ENCODE measurements at places on chromosomes 5 and 9.

DNA sequence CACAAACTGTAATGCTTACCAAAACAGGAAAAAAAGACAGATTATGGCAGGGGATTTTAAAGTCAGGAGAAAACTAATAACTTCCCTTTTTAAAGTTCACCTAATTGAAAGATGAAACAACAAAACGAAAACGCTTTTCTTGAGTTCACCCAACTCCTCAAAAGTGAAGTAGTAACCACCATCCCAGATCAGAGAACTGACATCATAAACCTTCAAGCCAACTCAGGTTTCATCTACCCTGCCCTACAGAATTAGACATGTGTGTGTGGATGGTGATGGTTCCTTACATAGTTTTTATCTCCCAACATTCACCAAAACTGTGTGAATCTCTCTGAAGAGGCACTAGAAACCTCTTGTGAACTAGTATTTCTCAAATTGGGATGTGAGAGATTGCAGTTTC lies 195.2 kb upstream of the PTGER4 start:
- DNase-seq = no peak

DNA sequence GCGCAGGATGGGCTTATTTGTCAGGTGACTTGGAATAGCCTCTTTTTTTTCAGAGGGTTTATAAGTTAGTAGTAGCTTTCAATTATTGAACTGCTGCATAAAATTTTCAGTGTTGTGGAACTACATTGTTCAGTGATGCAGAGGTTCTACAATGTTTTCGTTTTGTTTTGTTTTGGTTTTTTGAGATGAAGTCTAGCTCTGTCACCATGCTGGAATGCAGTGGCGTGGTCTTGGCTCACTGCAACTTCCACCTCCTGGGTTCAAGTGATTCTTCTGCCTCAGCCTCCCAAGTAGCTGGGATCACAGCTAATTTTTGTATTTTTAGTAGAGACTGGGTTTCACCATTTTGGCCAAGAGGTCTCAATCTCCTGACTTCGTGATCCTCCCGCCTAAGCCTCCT lies 22.0 kb downstream of the NUP188 start:
- no peak for DNase-seq

- DNase-seq = no peak
These were observed 1.7 kb upstream of the PSAT1 start for GRCh38 chr9:78295177-78295575.

DNA sequence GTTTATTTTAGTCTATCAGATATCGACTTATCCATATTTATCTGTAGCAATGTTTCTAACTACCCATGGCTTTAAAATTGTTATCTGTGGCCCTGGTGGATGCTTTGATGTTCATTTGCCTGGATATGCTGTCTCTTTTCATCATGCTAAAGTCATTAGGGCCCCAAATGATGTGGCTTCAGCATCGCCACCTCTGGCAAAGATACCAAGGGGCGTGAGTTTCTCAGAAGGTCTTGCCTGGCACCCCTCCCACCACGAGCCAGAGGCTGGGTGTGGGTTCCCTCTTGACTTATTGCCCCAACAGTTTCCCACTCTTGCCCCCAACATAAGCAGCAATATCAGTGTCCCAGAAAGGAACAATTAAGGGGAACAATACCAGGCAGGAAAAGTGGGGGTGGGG lies 5.4 kb downstream of the ROPN1L start:
- DNase-seq = no peak

DNA sequence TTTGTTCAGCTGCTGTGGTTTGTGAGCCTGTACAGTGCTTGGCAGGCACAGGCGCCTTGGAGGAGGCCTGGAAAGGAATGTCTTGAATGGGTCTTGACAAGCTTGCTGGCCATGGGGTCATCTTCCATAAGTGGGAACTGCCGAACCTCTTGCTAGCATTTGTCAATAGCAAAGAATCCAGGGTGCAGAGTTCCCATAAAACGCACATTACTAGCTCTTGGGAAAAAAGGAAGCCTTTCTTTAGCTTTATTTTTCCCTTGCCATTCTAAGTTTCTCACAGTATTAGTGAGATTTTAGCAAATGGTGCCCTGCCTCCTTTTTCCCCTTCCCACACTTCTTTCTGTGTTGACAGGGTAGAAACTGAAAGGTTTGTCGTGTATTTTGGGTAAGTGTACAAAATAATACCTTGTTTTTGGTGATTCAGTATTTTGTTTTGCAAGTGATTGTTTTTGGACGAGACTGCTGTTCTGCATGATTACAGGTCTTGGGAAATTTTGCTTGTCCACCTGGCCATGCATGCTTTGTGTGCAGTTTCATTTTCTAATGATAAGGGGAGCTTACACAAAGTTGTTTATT lies 82.0 kb downstream of the ADGRV1 start:
- DNase-seq = no peak

DNA sequence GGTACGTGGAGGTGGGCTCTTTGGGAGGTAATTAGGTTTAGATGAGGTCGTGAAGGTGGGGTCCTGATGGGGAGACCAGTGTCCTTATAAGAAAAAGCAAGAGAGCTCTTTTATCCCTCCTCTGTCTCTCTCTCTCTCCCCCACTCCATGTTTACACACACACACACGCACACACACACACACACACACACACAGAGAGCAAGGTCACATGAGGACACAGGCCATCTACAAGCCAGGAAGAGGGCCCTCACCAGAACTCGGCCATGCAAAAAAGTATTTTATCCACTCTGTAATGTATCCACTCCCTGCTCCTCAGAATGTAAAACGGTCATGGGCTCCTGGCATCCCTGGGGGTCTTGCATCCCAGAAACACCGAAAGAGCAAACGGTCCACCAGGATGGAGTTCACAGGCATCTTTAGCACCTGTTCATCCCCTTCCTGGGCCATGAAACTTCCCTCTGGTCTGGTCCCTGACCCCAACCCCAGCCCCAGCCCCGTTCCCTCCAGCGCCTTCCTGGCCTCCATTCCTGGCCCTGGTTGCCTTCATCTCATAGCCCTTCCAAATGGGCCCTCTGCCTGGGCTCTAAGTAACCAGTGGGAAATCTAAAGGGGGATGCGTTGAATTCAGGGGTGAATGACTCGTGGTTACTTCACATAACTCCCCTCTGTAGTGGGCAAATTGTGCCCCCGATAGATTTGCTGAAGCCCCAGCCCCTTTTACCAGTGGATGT lies 88.8 kb downstream of the NSUN2 start:
- no peak for DNase-seq

GRCh38 chr5:154415114-154415513 lies 30.7 kb upstream of the SAP30L start:
- DNase-seq = no peak

GRCh38 chr5:15285901-15286583 lies 213.9 kb upstream of the FBXL7 start:
- DNase-seq = no peak

GRCh38 chr5:72205431-72206009 lies 98.2 kb downstream of the MAP1B start:
- DNase-seq = no peak

- no peak for DNase-seq
These were observed 654 bp upstream of the TUT7 start for GRCh38 chr9:86354818-86355309.

DNA sequence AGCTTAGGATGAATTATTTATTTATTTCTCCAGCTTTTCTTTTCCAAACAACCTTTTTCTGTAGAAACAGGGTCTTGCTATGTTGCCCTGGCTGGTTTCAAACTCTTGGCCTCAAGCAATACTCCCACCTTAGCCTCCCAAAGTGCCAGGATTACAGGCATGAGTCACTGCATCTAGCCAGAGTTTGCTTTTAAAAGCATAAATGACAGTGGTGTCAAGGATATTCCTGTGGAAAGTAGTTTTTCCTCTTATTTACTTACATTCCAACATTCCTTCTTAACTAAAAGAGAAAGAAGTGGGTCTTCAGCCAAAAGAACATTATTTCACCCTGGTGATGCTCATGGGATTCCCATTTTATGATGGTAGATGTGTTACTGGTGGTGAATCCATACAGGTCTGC lies 62.4 kb downstream of the GRIA1 start:
- no peak for DNase-seq

DNA sequence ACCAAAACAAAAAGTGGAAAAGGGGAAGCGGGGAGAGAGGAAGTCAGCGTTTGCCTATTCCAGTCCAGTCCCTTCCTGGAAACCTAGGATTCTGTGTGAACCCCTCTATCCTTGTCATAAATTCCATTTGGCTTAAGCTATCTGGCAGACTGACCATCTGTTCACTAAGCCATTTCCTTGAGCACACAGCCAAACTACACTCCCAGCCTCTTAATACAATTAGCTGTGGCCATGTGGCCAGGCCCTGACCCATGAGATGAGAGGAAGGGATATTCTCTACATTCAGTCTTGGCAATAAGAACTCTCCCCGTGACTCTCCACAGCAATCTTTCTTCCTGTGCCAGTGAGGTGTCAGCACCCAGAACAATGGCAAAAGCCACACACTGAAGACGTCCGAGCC lies 424.8 kb downstream of the TLE1 start:
- no peak for DNase-seq

DNA sequence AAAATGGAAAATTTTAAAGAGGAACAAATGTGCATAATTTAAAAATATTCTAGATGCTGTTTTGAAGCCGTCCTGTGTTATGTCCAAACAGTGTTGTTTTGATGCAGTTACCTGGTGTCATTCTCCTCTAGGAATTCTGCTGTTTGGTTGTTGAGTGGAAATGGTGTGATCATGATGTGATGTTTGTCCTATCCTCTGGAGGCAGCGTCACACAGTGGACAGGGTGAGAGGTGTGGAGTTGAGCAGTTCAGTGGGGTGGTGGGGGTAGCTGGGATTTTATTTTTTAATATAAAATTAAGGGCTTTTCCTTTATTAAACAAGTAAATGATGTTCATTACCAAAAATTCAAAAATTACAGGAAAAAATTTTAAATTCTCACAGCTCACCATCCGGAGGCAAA lies 31.2 kb downstream of the PRDM6 start:
- no peak for DNase-seq

DNA sequence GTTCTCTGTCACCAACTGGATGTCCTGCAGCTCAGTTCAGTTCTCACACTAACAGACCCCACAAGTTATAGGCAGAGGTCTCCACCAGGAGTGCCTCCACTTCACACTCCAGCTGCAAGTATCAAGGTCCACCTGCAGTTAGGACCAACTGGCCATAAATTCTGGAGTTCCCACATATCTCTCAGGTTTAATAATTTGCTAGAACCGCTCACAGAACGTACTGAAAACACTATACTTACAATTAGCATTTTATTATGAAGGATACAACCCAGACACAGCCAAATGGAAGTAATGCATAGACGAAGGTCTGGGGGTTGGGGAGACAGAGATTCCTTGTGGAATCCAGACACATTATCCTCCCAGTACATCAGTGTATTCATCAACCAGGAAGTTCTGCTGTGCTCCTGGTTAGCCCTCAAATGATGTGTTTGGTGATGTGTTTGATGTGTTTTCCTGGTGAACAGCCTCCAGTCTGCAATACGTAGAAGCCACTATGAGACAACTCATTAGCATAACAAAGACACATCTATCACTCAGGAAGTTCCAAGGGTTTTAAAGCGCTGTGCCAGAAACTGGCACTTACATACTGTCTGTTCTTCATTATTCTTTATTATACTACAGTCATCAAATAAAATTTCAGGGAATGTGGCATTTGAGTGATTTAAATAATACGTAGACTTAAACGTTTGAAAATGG lies 25.4 kb downstream of the OGN start:
- DNase-seq = no peak

DNA sequence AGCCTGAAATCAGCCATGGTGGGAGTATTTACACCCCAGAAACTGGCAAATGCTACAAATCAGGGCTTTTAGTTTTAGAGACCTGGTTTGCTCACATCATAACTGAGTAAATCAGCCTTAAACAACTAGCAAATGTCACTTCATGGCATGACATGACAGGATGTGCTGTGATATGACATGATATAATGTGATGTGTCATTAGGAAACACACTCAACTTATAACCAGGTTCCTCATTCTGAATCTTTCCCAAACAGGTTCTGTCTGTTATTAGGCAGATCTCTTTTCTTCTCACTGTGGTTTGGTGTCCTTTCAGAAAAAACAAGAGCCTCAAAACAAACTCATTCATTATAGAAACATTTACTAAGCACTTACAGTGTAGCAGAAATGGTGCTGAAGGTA lies 90.5 kb downstream of the ADAMTS12 start:
- no peak for DNase-seq

- DNase-seq = no peak
These were observed 26.4 kb downstream of the UTP15 start for GRCh38 chr5:73591698-73592501.

- no peak for DNase-seq
These were observed 125.5 kb downstream of the OLFM1 start for GRCh38 chr9:135212961-135213360.

DNA sequence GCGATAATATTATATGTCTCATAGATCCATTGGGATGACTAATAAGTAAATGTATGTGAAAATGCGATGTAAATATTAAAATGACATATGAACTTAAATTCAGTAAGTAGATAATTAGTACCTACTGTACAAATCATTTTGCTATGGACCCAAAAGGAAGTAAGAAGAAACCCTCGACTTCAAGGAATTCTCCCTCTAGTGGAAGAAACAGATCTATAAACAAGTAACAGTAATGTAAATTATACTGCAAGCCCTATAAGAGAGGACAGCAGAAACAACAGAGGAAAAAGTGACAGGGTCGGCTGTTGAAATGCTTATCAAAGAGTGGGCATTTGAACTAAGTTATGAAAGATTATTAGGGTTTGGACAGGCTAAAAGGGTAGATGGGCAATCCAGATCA lies 320.3 kb downstream of the DMAC1 start:
- DNase-seq = no peak

GRCh38 chr5:157971571-157972216 lies 112.7 kb upstream of the CLINT1 start:
- DNase-seq = no peak

DNA sequence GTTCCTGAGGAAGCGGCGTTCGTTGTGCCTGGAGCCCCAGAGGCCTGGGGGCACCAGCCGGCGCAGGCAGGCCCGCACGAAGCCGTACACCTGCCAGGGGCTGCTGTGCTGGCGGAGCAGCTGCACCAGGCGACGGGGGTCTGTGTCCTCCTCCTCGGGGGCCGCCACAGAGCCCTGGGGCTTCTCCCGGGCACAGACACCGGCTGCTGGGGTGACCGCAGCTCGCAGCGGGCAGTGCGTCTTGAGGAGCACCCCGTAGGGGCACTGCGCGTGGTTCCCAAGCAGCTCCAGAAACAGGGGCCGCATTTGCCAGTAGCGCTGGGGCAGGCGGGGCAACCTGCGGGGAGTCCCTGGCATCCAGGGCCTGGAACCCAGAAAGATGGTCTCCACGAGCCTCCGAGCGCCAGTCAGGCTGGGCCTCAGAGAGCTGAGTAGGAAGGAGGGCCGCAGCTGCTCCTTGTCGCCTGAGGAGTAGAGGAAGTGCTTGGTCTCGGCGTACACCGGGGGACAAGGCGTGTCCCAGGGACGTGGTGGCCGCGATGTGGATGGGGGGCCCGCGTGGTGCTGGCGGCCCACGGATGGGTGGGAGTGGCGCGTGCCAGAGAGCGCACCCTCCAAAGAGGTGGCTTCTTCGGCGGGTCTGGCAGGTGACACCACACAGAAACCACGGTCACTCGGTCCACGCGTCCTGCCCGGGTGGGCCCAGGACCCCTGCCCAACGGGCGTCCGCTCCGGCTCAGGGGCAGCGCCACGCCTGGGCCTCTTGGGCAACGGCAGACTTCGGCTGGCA lies 1.3 kb downstream of the TERT start:
- no peak for DNase-seq

- DNase-seq = no peak
These were observed 186.3 kb downstream of the KDM4C start for GRCh38 chr9:6944093-6944551.
